ENCODE measurements at places on chromosomes 11 and 22.

GRCh38 chr11:105701098-105701497, 91.2 kb downstream of the GRIA4 start:
- DNase-seq, result peak; percentile 16

DNA sequence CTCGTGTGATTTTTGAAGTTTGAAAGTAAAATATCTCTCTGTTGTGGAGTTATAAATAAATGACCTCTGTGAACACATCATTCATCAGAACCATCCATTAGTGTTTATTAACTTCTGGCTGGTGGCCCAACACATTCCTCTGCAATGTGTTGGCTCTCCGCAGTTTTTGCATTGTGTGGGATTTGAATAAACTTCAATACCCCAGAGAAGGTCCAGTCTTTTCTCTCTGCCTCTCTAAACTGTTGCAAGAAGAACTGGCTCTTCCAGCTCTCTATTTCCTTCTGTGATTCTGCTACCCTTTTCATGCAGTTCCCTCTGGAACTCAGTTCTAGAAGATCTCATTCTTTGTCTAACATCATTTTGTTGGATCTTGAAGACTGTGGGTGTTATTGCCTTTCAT, 125.0 kb upstream of the ARHGAP42 start:
- no peak for DNase-seq

DNA sequence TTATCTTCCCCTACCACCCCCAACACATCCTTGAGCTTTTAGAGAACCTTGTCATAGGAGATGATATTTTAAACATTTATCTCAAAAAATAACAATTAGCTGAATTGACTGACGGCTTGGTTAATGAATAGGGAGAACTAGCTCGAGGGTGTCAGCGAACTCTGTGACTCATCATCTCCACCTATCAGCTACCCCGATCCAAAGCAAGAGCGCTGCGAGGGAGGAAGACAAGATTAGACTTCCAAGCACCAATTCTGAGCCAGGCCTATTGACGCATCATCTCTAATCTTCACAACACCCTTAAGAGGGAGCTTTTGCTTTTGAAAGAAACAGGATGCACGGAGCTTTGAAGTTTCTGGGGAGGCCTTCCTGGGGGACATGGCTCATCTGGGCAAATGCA, 51.0 kb upstream of the GALNT18 start:
- DNase-seq, result no peak

GRCh38 chr11:113728814-113729213, 22.7 kb upstream of the TMPRSS5 start:
- DNase-seq, result no peak

DNA sequence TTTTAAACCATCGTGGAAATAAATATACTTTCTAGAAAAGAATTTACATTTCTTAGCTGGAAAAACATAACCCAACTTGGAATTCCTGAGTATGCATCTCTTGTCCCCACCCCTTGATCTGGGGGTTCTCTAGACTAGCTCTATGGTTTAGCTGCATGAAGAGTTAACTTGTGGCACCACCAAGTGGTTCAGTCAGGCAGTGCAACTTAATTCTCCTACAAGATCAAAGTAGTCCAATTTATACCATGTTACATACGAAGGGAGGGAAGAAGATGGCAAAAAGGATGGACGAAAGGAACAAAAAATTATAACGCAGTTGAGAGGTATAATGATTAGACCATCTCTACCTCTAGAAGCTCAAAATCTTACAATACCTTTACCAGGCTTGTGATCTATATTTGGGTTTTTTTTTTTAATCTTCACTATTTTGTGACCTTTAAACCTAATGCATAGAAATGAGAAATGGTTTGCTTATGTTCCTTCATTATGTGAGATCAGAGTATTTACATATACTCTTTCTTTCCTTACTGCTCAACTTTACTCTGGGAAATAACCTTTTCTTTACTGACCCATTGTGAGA, 28.5 kb upstream of the ALKBH3 start:
- DNase-seq, result peak; percentile 73

- no peak for DNase-seq
Observed at GRCh38 chr11:105040703-105041102, 4.4 kb downstream of the CARD16 start.

DNA sequence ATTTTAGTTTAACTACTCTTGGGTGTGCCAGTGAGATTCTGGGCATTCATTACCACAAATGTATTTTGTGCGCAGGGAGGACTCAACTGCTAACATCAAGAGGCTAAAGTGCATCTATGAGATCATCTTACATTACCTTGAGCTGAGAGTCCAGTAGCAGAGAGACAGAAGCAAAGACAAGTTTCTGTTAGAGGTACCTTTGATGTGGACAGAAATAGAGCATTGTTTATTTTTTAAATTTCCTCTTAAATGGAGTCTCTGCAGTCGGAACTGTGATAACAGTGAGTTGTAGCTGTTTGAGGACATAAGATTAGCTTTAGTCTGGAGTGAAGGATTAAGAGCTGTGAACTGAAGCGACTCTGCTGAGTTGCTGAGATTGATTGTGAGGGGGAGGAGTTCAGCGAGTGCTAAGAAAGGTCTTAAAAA, 297.0 kb downstream of the CADM1 start:
- no peak for DNase-seq

GRCh38 chr22:34973926-34974325, 92.0 kb upstream of the ISX start:
- DNase-seq, result no peak

DNA sequence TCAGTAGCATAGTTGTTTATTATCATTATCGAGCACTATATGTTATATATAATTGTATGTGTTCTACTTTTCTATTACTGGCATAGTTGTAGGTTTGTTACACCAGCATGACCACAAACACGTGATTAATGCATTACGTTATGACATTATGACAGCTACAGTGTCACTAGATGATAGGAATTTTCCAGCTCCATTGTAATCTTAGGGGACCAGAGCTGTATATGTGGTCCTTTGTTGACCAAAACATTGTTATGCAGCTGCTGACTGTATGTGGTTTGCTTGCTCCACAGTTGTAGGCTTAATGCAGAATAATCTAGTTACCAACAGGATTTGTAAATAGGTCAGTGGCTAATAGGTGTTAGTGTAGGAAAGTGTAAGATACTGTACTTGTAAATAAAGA, 66.1 kb downstream of the HSD17B12 start:
- DNase-seq, result no peak

DNA sequence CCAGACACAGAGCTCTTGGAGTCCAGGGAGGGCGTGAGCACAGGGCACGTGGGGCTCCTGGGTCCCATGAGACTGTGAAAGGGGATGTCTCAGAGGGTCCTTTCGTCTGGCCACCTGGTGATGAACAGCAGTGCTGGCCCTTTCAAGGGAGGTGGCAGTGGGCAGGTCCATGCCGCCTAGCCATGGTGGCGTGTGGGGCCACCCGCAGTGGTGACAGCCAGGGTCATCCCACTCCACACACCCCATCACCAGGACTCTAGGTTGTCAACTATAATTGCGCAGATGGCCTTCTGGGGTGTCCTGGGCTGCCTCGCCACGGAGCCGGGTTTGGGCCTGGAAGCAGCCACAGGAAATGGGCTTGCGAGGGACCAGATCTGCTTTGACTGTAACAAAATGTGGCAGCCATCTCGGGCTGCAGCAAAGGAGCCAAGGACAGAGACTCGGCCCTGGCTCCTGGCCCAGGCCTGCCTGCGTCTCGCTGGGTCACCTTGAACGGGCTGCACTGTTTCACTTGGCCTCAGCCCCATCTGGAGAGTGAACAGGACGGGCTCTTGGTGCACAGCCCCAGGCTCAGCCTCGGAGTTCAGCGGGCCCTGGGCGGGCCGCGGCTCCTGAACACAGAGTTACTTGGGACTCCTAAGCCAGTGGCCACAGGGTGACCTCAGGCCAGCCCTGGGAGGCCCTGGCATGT, 1350.5 kb downstream of the BRD1 start:
- DNase-seq, result no peak

GRCh38 chr11:111718436-111718835, 47.8 kb downstream of the PPP2R1B start:
- DNase-seq, result peak; percentile 60

- DNase-seq, result peak; percentile 44
Observed at GRCh38 chr11:122246874-122247273, 130.9 kb upstream of the BLID start.

- peak; percentile 65 for DNase-seq
Observed at GRCh38 chr11:2700415-2701211, 819 bp upstream of the KCNQ1OT1 start.

DNA sequence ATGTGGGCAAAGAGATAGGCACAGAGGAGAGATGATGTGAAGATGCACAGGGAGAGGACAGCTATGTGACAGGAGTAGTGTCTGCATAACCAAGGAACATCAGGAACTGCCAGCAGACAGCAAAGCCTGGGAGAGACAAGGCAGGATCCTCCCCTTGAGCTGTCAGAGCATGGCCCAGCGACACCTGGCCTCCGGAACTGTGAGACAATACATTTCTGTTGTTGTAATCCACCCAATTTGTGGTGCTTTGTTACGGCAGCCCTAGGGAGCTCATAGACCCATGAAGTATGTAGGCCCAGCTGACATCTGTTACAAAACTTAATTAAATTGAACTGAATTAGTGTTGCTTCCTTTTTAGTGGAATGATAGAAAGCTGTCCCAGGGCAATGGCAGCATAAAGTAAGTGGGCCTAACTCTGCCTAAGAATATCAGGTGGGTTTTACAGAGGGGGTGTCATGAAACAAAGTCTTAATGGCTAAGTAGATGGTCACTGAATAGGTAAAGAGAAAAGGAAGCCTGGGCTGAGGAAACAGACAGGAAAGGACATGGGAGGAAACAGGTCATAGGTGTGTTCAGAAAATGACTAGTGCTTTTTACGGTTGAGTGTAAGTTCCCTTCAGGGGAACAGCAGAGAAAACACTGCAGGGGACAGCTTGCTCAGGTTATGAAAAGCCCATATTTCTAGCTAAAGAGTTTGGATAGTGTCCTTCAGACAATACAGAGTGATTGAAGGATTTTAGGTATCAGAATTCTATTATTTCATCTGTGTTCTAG, 24.8 kb downstream of the RASSF10 start:
- peak; percentile 73 for DNase-seq

DNA sequence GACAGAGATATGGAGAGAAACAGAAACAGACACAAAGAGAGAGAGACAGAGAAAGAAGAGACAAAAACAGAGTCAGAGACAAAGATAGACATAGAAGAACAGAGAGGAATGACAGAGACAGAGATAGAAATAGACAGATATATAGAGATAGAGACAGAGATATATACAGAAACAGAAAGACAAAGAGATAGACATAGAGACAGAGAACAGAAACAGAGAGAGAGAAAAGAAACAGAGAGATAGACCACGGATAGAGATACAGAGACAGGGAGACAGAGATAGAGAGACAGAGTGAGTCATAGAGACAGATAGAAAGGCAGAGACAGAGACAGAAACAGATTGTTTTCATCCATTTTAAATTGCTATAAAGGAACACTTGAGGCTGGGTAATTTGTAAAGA, 12.3 kb upstream of the MPEG1 start:
- DNase-seq, result no peak

DNA sequence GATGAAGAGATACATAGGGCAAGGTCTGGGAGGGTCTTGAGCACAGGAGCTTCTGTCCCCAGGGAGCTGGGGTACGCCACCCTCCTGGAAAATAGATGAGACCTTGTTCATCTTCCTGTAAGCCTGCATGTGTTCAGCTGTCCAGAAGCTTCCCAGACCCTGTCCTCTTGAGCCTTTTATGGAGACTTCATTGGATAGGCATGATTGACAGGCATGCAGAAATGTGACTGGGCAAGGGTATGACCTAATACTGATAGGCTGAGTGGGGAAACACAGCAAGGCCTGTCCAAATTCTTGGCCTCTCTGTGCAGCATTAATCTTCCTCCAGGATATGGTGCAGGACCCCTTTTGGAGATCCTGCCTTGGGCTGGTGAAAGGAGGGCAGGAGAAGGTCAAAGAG, 15.7 kb downstream of the ARCN1 start:
- no peak for DNase-seq

DNA sequence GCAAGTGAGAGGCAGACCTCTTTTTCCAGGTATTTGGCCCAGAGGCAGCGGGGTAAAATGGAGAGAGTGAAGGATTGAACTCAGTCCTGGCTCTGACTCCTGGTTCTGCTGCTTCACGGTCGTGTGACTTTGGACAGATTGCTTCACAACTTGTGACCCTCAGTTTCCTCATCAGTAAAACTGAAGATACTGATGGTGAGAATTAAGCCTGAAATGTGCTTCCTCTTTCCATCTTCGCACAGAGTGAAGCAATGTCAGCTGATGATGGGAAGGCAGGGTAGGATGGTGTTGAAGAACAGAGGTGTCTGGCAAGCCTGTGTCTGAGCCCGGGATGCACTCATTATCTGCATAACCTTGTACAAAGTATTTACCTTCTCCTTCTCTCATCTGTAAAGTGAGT, 59.0 kb downstream of the UBASH3B start:
- no peak for DNase-seq

DNA sequence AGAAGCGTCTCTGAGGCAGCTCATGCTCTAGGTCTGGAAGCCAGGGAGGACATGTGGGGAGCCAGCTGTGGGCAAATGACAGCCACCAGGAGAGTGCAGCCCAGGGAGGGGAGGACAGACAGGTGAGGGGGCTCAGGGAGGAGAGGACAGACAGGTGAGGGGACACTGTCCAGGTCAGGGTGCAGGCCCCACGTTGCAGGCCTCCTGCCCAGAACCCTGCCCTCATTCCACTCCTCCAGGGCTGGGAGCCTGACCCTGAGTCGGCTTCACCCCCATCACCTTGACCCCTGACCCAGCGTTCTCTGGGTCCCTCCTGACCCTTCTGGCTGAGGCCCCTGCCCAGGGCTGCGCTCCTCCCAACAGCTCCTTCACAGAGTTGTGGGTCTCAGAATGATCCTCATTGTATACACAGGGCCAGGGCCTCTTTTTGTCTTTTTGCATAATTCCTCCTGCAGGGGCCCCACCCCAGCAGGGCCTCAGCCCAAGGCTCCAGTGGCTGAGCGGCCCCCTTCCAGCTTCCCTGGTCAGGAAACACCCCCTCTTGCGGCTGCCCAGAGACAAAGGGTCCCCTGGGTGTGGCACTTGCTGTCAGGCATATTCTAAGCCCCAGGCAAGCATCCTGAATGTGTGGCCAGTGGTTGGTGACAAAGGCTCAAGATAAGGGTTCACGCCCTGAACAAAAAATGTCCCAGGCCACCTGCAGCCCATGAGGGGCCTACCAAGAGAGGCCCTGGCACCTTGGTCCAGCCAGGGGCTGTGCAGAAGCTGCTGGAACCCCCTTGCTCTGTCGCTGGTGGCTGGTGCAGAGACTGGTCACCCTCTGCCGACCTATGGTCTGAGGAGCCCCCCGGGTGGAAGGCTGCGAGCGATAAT, 853.0 kb downstream of the BRD1 start:
- no peak for DNase-seq
